Right atrium auricular region (tissue), 2 donors: ENCODE measurements at places on chromosomes 2 and 18. TPM values are rescaled to one million over a fixed set of nuclear protein-coding genes. Genes with fewer than 3 reads are reported as not detected.

DNA sequence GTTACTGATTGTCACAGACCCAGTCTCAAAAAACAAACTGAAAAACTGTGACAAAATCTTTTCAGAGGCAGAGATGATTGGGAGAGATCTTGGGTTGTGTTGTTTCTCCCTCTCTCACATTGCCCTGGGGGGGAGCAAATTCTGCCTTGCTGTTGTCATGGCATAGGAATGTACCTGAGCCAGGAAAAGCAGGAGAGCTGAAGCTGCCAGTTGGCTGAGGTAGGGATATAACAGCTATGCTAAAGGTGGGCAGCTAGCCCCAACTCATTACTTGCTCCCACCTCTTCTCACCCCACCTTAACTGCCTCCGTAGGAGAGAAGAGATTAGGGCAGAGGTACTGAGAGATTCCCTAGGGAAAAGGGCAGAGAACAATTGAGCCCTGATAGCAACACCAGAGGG is 299.3 kb downstream of the OSR1 start:
- no peak for DNase-seq

Gene AKAIN1
- not detected for total RNA-seq

- DNase-seq, result no peak
Observed at GRCh38 chr18:37270038-37270665, 295.4 kb downstream of the CELF4 start.

Gene ODC1
- 41.3 TPM for total RNA-seq

Gene CRYGD
- not detected for total RNA-seq

GRCh38 chr2:54560146-54560881 is 104.2 kb downstream of the SPTBN1 start:
- DNase-seq, result peak; percentile 71

- DNase-seq, result no peak
Observed at GRCh38 chr2:95313296-95314131, 16.4 kb downstream of the KCNIP3 start.
